ENCODE measurements at places on chromosomes 2 and 18. TPM values are rescaled to one million over a fixed set of nuclear protein-coding genes. Genes with fewer than 3 reads are reported as not detected.

SMAD2 gene
- total RNA-seq, result 103 TPM

RIT2 gene
- total RNA-seq, result not detected

ALPI gene
- not detected for total RNA-seq

CIDEA gene
- not detected for total RNA-seq

ANKRD39 gene
- total RNA-seq, result 12.4 TPM
